ENCODE measurements at places on chromosomes 4 and X. TPM values are rescaled to one million over a fixed set of nuclear protein-coding genes. Genes with fewer than 3 reads are reported as not detected.

DNA sequence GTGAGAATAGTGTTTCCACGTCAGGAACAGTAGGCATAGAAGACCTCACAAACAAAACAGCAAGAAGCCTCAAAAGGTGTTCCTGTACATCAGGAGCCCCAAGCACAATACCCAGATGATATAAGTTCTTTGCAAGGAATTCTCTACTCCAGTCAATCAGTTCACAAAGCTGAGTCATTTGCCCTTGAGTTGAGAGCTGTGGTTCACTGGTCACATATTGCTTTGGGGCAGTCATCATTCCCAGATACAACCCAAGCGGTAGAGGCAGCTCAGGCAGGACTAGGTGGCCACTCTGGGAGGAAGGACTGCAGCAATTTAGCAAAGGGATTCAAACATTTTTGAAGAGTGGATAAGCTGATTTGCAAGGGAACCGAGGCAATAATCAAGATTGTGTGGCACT lies 551.5 kb upstream of the ZFP42 start:
- no peaks in the 10 kb centered on the region for H3K36me3 ChIP-seq
- no peaks in the 10 kb centered on the region for H3K27me3 ChIP-seq
- H3K27ac ChIP-seq: no peak overlapping the region
- H3K4me3 ChIP-seq: no peak overlapping the region

GRCh38 chr4:121358473-121358872 lies 22.3 kb downstream of the QRFPR start:
- no peaks in the 10 kb centered on the region for H3K4me1 ChIP-seq
- no peak overlapping the region for H3K27ac ChIP-seq
- ATAC-seq: no peak
- H3K36me3 ChIP-seq: no peaks in the 10 kb centered on the region
- H3K4me3 ChIP-seq: no peak overlapping the region

- peaks cover 93% of the 10 kb centered on the region for H3K36me3 ChIP-seq
- no peaks in the 10 kb centered on the region for H3K27me3 ChIP-seq
- H3K4me3 ChIP-seq: no peak overlapping the region
- no peak overlapping the region for H3K27ac ChIP-seq
These were observed 90.7 kb downstream of the CDS1 start for GRCh38 chr4:84673475-84674240.

DNA sequence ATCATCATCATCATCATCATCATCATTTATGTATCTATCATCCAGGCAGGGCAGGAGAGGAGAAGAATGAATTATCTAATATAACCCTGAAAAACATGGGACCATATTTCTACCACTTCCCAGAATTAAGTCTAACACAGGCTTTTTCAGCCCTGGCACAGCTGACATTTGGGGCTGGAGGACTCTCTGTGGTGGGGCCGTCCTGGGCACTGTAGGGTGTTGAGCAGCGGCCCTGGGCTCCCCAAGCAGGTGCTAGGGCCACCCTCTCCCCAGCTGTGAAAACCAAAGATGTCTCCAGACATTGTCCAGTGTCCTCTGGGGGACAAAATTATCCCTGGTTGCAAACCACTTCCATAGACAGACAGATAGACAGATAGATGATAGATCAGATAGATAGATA lies 288.4 kb downstream of the CRLF2 start:
- no peaks in the 10 kb centered on the region for H3K4me1 ChIP-seq
- H3K4me3 ChIP-seq: no peak overlapping the region
- H3K27ac ChIP-seq: no peak overlapping the region
- H3K36me3 ChIP-seq: no peaks in the 10 kb centered on the region

DNA sequence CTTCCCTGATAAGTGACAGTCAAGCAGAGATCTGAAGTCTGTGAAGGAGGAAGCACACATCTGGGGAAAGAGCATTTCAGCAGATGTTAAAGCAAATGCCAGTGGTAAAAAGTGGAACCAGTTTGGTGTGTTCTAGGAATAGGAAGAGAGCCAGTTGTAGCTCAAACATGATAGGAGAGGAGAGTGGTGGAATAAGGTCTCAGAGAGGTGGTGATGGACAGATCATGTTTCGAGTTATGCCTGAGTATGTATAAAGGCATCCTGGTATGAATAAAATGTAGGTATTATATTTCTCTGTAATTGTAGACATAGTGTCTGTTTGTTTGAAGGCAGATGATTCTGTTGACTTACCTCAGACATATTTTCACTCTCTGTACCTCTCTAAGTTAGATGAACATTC lies 89.1 kb downstream of the LARP7 start:
- no peaks in the 10 kb centered on the region for H3K36me3 ChIP-seq
- no peak overlapping the region for H3K27ac ChIP-seq
- H3K27me3 ChIP-seq: no peaks in the 10 kb centered on the region
- H3K4me3 ChIP-seq: no peak overlapping the region
- H3K4me1 ChIP-seq: no peaks in the 10 kb centered on the region

- H3K36me3 ChIP-seq: no peaks in the 10 kb centered on the region
- no peaks in the 10 kb centered on the region for H3K4me1 ChIP-seq
- no peak overlapping the region for H3K4me3 ChIP-seq
- ATAC-seq: no peak
- no peaks in the 10 kb centered on the region for H3K27me3 ChIP-seq
These were observed 499.6 kb downstream of the ACTRT1 start for GRCh38 chrX:127552571-127552970.

DNA sequence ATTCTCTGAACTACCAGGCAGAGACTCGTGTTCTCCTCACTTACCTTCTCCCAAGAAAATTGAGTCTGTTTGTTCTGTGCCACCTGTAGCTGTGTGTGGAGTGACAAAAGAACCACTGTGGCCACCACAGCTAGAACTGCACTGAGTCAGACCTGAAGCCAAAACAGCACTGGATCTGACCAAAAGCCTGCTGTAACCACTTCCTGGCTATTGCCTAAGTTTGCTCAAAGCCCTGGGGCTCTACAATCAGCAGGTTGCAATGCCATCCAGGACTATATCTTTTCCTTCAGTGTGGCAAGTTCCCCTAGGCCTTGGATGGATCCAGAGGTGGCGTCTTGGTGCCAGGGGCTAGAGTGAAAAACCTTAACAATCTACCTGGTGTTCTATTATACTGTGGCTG lies 449.1 kb downstream of the FAM133A start:
- no peak overlapping the region for H3K4me3 ChIP-seq
- no peaks in the 10 kb centered on the region for H3K4me1 ChIP-seq
- no peaks in the 10 kb centered on the region for H3K36me3 ChIP-seq
- no peak for ATAC-seq

- no peak overlapping the region for H3K4me3 ChIP-seq
- no peak overlapping the region for H3K27ac ChIP-seq
- ATAC-seq: no peak
- H3K36me3 ChIP-seq: no peaks in the 10 kb centered on the region
- H3K27me3 ChIP-seq: no peaks in the 10 kb centered on the region
- H3K4me1 ChIP-seq: no peaks in the 10 kb centered on the region
These were observed 743.5 kb upstream of the MAGEB2 start for GRCh38 chrX:29471829-29472228.

DNA sequence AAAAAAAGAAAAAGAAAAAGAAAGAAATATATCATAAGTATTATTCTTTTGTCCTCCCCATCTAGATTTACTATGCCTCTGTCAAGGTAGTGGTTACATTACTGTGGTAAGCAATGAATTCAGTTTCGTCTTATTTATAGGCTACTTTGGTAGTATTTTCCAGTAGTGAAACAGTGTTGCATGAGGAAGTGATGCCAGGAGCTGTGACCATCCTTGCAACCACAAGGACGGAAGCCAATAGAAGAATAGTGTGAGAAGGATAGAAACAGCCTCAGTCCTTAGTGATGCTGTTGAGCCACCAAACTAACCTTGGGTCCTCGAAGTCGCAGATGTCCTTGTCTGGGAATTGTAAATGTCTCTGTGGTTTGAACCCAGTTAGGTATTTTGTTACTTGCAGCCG lies 328.5 kb downstream of the PPP3CA start:
- H3K4me1 ChIP-seq: peaks cover 28% of the 10 kb centered on the region
- peaks cover under 1% of the 10 kb centered on the region for H3K36me3 ChIP-seq
- H3K27me3 ChIP-seq: no peaks in the 10 kb centered on the region
- no peak overlapping the region for H3K4me3 ChIP-seq

- no peak for ATAC-seq
- no peak overlapping the region for H3K4me3 ChIP-seq
- no peak overlapping the region for H3K27ac ChIP-seq
- no peaks in the 10 kb centered on the region for H3K36me3 ChIP-seq
These were observed 265.4 kb upstream of the CASK start for GRCh38 chrX:42188730-42189129.

- no peak for ATAC-seq
- H3K27me3 ChIP-seq: peaks cover 8% of the 10 kb centered on the region
- H3K4me3 ChIP-seq: no peak overlapping the region
These were observed 3.1 kb upstream of the OCIAD2 start for GRCh38 chr4:48909697-48910096.

DNA sequence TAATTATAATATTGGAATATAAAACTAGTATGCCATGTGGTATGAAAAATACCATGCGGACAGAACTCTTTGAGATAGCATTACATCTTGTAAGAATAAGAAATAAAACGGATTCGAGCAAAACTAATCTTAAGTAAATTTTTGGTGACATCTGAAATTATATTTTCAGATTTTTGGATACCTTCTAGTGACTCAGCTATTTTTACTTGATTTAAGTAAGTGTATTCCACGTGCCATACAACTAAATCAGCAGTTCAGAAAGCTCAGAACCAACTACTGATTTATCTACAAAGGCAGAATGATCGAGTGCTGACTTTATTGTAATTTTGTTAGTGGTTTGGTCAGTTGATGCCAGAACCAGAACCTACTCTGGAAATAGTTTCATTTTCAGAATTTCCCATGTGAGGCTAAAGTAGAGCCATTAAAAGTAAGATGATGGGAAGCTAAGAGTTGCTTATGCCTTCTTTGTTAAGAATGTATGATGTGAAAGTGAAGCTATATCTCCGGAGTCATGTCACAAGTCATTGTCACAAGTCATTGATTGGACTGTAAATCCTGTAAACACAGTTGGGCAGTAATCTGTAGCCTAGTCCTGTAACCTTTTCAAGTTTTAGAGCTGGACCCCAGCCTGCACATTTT lies 4.0 kb downstream of the ING2 start:
- peaks cover 5% of the 10 kb centered on the region for H3K4me1 ChIP-seq
- H3K4me3 ChIP-seq: no peak overlapping the region
- ATAC-seq: no peak
- no peaks in the 10 kb centered on the region for H3K27me3 ChIP-seq
- H3K27ac ChIP-seq: no peak overlapping the region

- no peaks in the 10 kb centered on the region for H3K4me1 ChIP-seq
- no peak for ATAC-seq
- H3K36me3 ChIP-seq: no peaks in the 10 kb centered on the region
These were observed 135.3 kb upstream of the HS3ST1 start for GRCh38 chr4:11564021-11564420.

DNA sequence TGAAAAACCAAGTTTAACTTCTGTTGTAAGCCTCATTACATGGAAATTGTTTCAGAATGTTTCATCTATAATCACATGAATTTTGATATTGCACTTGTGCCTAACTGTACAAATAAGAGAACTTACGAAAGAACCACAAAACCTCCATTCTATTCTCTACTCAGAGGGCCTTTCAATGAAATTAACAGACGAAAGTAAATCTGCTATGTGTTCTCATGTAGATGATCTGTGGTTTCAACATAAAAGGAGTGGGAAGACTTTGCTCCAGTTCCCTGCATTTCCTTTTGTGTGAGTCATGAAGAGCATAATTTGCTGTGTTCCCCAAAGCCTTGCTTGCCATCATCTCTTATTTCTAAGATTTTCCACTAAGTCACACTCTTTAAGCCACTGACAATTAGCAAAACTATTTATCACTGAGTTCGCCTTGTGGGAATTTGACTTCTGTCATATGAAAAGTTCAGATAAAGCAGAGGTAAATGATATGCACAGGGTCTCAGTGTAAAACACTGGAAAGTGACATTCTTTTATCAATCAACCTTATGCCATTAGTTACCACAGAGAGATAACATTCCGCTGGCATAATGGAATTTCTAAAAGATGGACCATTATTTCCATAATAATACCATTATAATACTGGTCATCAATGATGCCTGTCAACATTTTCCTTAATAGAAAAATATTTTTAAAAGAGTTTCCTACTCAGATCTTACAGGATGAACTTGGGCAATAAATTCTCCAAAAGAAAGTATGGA lies 329.8 kb downstream of the NR3C2 start:
- peaks cover 17% of the 10 kb centered on the region for H3K4me1 ChIP-seq
- ATAC-seq: no peak

DNA sequence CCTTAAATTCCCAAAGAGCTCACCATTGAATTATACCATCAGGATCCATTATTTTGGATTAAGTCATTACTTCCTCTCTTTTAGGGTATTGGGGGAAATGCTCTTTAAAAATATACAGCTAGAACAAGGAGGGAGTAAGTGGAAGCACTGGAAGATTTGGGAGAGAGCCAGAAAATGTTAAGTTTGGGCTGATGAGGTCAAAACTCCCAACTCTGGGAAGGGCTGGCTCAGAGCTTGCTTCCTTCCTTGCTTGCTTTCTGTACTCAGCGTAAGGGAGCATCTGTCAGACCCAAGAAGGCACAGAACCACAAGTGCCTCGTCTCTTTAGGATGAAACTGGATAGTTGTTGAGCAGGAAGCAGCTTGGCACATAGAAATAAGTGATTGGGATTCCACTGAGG lies 138.2 kb downstream of the GUCY2F start:
- no peak for ATAC-seq
- H3K4me3 ChIP-seq: no peak overlapping the region
- H3K27ac ChIP-seq: no peak overlapping the region
- no peaks in the 10 kb centered on the region for H3K27me3 ChIP-seq

GRCh38 chr4:147799986-147800555 lies 68.2 kb downstream of the ARHGAP10 start:
- ATAC-seq: no peak
- H3K4me3 ChIP-seq: no peak overlapping the region
- H3K4me1 ChIP-seq: peaks cover 80% of the 10 kb centered on the region

DNA sequence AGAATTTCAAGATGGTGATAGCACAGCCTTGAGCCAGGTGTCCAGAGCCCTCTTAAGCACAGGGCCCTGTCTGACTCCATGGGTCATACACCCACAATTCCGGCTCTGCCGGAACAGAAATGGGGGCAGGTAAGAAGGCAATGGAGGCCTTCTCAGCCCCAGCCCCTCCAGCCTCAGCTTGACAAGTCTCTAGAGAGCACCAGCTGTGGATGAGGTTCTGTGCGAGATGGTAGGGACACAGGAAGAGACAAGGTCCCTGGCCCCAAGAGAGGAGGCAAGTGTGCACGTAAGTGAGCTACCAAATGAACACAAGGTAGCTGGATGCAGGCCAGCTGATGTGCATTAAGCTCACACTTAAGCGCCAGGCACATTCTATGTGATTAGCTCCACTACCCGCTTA lies 2.4 kb upstream of the PRRG3 start:
- H3K4me3 ChIP-seq: no peak overlapping the region
- no peak overlapping the region for H3K27ac ChIP-seq
- ATAC-seq: no peak
- no peaks in the 10 kb centered on the region for H3K36me3 ChIP-seq
- peaks cover 14% of the 10 kb centered on the region for H3K27me3 ChIP-seq
- H3K4me1 ChIP-seq: no peaks in the 10 kb centered on the region

The PRRG3 gene
- 1.3 TPM for total RNA-seq

The FAT1 gene
- total RNA-seq: 112 TPM

The TMEM35A gene
- 9.3 TPM for total RNA-seq

The FAM53A gene
- 4.0 TPM for total RNA-seq

The TMSB15A gene
- total RNA-seq: not detected

The RHOXF1 gene
- not detected for total RNA-seq

The LONRF3 gene
- total RNA-seq: 15.5 TPM

The POLN gene
- 2.5 TPM for total RNA-seq

The GNL3L gene
- 20.9 TPM for total RNA-seq

The MAMLD1 gene
- total RNA-seq: 7.3 TPM

All from gastroesophageal sphincter (tissue), 4 donors.